ENCODE measurements at places on chromosomes 6 and 20.
A peak's percentile ranks its signal among the peaks of the same experiment; 100 is the strongest.

GRCh38 chr6:26295691-26296555 lies 69.1 kb upstream of the BTN3A2 start:
- no peak for DNase-seq

GRCh38 chr6:158031381-158032353 lies 50.0 kb downstream of the SYNJ2 start:
- peak; percentile 73 for DNase-seq

GRCh38 chr6:89536231-89536630 lies 102.3 kb downstream of the LYRM2 start:
- no peak for DNase-seq

DNA sequence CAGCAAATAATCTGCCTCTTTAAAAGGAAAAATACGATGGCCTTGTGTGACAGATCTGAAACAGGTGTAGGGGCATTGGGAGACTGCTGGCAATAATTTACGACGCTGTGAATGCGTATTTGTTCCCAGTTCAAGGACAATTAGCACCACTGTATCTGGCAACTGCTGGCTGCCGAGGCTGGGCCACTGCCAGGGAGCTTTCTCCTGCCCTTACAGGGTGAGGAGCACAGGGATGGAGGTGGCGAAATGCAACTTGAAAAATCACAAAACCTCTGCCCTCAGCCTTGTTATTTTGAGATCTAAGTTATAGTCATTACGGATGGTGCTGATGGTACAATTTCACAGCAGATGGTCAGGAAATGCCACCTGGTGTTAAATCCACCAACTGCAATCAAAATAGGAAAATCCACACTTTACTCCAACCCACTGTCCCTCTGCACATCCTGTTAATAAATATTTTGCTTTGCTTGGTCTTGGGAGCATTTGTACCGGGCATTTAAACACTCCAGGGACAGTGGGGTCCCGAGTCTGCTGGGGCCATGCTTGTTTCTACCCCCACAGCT lies 6.4 kb downstream of the MYLK4 start:
- no peak for DNase-seq

GRCh38 chr6:56594699-56595098 lies 48.0 kb downstream of the DST start:
- no peak for DNase-seq

GRCh38 chr20:17939622-17940223 lies 28.9 kb downstream of the SNX5 start:
- no peak for DNase-seq

DNA sequence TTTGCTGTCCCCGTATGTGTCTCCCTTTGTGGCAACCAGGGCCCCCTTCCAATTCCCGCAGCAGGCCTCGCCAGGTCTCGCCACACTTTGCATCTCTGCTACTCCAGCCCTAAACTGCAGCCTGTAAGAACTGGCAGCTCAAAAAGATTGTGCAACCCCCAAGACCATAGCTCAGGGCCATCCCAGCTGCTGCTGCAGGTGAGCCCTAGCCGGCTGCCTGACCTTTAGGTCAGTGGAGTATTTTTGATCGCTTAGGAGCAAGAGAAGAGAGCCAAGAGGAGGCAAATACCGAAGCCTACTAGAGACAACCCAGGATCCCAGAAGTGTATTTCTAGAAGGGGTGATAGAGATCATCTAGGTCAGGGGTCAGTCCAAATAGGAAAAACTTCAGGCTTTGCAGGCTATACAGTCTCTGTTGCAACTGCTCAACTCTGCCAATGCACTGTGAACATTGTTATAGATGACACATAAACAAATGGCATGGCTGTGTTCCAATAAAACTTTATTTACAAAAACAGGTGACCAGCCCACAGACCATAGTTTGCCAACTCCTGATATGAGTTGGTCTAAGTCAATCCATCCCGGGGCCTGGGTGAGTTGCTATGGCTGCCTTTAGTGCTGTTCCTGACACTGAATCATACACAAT lies 138.4 kb downstream of the EYA2 start:
- DNase-seq, result no peak

- DNase-seq, result no peak
Measured at GRCh38 chr20:41482647-41483552, 116.3 kb upstream of the EMILIN3 start.

GRCh38 chr6:144920391-144920961 lies 635.3 kb downstream of the UTRN start:
- no peak for DNase-seq
